ENCODE measurements at places on chromosomes 3 and 15.

DNA sequence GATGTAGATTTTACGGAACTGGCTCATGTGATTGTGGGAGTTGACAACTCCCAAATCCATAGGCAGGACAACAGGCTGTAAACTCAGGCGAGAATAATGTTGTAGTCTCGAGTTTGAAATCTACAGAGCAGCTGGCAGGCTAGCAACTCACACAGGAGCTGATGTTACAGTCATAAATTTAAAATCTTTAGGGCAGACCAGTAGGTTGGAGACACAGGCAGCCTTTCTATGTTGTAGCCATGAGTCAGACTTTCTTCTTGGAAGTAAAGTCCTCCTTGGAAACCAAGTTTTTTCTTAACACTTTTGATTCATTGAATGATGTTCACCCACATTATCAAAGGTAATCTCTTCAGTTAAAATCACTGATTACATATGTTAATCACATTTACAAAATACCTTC lies 89.1 kb upstream of the ALCAM start:
- no peak for DNase-seq

- DNase-seq, result no peak
Measured at GRCh38 chr3:170130532-170130931, 51.0 kb downstream of the PHC3 start.

- no peak for DNase-seq
Measured at GRCh38 chr3:106251160-106251892, 382.5 kb upstream of the CBLB start.

GRCh38 chr3:55623786-55624185 lies 136.7 kb upstream of the WNT5A start:
- DNase-seq, result no peak

GRCh38 chr15:56468401-56468800 lies 3.5 kb upstream of the MNS1 start:
- peak; percentile 28 for DNase-seq

DNA sequence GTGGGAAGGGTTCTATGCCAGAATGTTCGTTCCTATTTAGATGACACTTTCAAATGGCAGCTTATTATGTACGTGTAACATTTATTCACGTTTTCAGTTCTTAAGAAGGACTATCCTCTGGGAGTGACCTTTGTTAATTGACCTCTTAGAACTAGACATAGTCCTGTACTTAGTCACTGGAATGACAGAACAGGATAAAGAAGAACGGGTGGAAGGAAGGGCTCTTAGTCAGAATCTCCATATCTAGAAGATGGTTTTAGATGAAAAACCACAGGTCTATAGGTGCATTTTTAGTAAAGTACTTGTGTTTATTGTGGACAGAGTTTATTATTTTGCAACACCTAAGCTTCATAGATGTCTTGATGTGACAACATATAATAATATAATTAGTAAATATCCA lies 6.5 kb downstream of the METTL6 start:
- no peak for DNase-seq

GRCh38 chr15:31259562-31260252 lies 66.9 kb upstream of the KLF13 start:
- no peak for DNase-seq

- DNase-seq, result no peak
Measured at GRCh38 chr3:67000009-67000408, 1.9 kb downstream of the KBTBD8 start.

DNA sequence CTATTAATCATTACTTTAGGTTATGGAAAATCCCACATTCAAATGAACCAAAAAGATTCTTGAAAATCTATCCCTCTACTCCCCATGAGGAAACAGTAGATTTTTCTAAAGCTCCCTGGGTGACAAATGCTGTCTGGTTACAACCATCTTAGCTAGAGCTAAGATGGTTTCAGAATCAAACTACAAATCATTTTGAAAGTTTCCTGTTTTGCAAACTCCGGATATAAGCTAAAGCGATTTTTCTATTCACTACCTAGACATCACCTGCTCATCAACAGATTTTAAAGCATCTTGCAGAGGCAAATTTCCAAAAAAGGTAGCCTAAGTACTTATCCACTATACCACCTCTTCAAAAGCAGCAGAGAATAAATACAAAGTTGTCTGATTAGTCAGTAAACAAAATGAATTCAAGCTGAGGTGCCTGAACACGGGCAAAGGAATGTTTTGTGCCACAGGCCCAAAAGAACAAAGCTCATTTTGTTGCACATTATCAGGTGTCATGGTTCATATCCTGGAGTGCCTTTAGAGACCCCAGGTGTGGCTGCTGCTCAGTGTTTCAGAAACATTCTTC lies 204.9 kb downstream of the TNIK start:
- DNase-seq, result no peak

GRCh38 chr3:52022323-52023100 lies 26.8 kb upstream of the RPL29 start:
- DNase-seq, result no peak

DNA sequence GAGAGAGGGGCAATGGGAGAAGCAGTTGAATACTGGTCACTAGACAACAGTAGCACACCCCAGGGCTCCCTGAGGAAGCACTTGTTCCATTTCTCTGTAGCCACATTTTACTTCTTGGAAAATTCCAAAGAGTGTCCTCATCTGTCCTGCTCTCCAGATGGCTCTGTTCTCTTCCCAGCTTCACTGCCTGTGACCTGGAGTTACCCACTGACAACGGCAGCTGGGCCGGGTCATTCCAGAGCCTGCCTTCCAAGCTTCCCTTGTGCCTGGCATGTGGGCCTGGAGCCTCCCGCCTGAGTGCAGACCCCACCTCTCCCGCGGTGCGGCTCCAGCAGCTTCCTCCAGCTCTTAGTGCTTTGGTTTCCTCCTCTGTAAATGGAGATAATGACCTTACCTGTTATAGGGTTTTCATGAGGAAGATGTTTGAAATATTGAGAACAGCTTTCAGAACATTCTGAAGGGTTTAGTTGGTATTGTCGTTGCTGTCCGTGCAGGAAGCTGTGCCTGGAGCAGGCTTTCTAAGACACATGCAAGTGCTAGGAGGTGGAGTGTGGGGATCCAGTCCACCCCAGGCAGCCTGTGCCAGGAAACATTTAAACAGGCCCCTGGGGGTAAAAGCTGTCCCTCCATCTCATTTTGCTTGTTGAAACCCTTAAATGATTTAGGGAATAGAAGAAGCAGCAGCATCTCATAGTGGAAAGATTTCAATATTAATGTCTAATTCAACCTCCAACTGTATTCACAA lies 24.8 kb downstream of the EFCC1 start:
- no peak for DNase-seq

- no peak for DNase-seq
Measured at GRCh38 chr3:163951397-163951987, 1126.8 kb downstream of the SI start.

DNA sequence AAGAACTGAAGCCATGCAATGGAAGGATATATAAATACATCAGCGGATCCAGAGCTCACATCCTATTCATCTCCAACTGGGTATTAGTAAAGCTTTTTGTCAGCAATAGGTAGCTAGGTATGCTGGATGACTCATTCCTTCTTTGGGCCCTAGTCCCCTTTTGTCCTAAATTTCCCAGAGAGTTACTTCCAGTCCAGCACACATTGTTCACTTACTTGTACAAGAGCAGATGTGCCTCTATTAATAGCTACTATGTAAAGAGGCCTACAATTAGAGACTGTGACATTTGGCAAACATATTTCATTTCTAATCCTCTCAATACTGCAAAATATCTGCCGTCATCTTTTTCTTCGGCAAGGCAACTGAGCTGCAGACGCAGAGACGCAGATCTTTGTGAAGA lies 1.7 kb upstream of the SLC4A7 start:
- no peak for DNase-seq

GRCh38 chr15:40102897-40103858 lies 5.5 kb downstream of the BMF start:
- DNase-seq, result no peak

GRCh38 chr3:38823722-38824121 lies 7.7 kb upstream of the SCN10A start:
- DNase-seq, result no peak

GRCh38 chr15:29570121-29570947 lies 251.9 kb downstream of the TJP1 start:
- DNase-seq, result no peak

DNA sequence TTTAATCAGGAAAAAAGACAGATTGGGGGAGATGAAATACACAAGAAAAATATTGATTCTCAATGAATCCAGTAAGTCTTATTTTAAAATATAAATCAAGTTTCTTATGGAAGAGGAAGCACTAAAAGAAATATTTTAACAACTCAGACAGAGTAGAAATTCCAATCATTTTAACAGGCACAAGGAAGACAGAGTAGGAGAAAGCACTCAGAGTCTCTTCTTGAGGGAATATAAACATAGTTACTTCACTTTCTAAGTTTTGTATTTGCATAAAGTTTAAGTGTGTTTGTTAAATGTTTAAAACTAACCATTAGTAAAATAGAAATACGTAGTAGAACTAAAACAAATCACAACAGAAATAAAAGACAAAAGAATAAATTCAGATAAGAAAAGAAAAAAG lies 24.5 kb upstream of the RTP4 start:
- no peak for DNase-seq

DNA sequence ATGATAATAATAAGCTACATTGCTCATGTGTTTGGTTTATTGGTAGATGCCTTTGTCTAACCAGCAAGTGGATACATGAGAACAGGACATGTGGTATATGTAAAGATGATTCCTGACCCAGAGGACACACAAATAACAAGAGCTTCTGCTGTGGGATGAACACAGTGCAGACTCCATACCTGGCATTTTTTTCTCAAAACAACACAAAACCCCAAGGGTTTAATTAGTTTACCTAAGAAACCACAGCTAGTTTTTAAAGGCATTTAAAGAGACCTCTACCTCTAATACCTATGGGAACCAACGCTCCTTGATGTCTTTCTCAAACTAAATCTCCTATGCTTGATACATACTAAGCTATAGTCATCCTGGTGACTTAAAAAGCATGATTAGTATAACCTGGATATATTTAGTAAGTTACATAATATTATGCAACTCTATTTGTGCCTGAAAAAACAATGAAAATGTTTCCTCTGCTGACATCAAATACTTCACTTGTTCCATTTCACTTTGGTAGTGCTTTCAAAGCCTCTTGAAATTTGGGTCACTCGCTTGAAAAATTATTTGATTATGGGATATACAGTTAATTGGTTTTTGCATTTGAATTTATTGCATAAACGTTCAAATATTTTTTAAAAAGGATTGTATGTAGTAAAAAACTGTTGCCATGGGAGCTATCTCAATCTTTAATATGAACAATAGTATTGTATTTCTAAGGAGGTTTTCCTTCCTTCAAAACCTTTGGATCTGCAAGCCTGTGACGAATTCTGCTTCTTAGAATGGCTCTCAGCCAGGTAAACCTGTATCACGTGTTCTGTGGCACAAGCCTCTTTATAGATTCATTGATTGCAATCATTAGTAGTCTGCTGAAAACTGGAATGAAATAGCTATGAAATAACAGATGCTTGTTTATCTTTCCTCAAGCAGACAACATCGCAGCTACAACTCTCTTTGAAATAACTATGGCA lies 233.0 kb upstream of the KCNMB2 start:
- no peak for DNase-seq

- DNase-seq, result no peak
Measured at GRCh38 chr15:91634179-91634578, 219.3 kb upstream of the SLCO3A1 start.

- no peak for DNase-seq
Measured at GRCh38 chr3:58627570-58627885, 39.0 kb downstream of the FAM3D start.

GRCh38 chr3:45547764-45548680 lies 46.5 kb upstream of the LIMD1 start:
- DNase-seq, result no peak

DNA sequence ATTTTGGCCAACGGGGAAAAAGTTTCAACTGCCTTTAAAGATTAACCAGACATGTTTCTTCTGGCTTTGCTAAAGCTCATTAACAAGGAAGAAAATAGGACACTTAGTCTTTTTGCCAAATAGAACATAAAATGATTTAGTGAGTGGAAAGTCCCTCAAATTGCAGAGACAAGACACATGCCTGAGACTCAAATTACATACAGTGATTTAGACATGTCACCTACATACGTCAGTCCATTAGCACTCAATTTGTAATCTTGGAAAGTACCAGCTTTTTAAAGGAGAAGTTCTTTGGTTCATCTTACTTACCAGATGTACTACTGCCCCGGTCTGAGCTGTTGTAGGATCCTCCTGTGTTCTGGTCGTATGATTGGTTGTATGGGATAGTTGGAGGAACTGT lies 1134.2 kb downstream of the ROBO1 start:
- DNase-seq, result no peak

- DNase-seq, result no peak
Measured at GRCh38 chr15:35693886-35694285, 147.9 kb upstream of the DPH6 start.

GRCh38 chr15:40339621-40339945 lies 1.2 kb downstream of the CCDC9B start:
- no peak for DNase-seq

GRCh38 chr3:186002884-186003472 lies 65.2 kb upstream of the TRA2B start:
- no peak for DNase-seq

DNA sequence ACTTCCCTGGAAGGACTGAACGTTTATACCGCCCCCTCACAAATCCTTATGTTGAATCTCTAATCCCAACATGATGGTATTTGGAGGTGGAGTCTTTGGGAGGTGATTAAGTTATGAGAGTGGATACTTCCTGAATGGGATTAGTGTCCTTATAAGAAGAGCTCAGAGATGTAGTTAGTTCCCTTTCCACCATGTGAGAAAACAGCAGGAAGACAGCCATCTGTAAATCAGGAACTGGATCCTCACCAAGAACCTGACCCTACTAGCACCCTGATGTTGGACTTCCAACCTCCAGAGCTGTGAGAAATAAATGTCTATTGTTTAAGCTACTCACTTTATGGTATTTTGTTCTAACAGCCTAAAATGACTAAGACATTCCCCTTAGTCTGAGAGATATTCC lies 33.3 kb upstream of the SACM1L start:
- no peak for DNase-seq

- DNase-seq, result no peak
Measured at GRCh38 chr3:113140876-113141275, 70.5 kb upstream of the BOC start.

GRCh38 chr15:63605036-63605435 lies 7.8 kb downstream of the FBXL22 start:
- no peak for DNase-seq

DNA sequence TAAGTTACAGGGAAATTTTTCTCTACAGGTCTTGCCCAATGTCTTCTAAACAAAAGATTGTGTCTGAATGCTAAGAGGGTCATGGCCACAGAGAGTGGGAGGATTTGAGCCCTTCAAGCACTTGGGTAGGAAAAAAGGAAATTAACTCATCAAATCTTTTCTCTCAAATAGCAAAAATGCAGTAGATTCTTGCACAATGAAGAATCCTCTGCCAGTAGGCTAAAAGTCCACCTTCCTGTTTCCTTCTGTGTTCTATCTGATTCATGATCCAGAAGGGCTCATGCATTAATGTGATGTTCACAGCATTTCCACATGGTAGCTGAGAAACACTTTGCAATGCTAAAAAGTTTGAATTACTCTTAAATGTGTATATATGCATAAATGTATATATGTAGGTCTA lies 177.1 kb downstream of the CD47 start:
- DNase-seq, result no peak

GRCh38 chr3:177571271-177571943 lies 374.1 kb upstream of the TBL1XR1 start:
- DNase-seq, result no peak
